ENCODE measurements at places on chromosomes 2 and 18.

- DNase-seq, result no peak
Measured at GRCh38 chr2:97936881-97937280, 58.9 kb downstream of the TMEM131 start.

DNA sequence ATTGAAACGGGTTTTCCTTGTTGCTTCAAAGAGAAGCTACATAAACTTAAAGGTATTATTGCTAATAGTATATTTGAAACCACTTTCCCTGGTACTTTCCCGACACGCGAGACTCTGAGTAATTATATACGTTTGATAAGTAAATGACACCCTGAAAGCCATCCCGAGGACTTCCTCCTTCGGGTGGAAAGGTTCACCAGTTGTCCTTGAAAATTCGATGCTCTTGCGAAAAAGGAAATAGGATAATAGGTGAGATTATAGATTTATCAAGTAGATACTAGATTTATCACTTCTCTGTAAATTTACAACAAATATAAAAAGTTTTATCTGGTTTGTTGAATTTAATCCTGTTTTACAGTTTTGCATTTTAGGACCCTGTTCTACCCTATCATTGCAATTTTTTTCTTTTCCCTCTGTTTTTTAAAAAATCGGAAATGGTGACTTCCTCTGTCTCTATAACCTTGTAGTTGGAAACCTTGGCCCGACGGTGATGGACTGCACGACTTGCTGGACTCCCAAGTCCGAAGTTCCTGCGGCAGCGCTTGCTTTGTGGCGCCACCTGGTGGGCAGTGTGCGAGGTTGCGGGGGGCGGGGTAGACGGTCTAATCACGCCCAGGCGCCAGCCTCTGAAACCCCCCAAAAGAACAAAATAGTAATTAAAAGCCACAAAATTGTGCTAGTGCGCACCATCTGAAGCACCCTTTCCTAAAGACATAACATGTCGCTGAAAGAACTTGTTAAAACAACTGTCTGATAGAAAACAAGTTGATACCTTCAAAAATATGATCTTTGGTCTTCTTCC, 972 bp upstream of the DLX2 start:
- peak; percentile 67 for DNase-seq

- DNase-seq, result no peak
Measured at GRCh38 chr2:70024284-70024683, 62.9 kb upstream of the ASPRV1 start.

DNA sequence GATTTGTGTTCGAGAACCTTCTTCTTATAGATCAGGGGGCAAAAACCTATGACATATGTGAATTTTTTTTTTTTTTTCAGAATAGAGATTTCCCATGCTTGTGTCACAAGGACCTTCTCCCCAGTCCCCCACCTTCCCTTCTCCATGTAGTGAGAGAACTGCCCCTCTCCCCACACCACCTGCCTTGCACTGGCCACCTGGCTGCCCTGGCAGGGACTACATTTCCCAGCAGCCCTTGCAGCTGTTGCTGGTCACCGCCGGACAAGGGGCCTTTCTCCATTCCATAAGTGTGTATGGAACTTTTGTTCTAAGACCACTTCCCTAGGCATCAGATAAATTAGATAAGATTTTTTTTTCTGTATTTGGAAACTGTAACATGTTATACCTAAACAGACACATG, 22.2 kb downstream of the MBP start:
- DNase-seq, result no peak

- DNase-seq, result peak; percentile 34
Measured at GRCh38 chr2:165193178-165193777, 10.6 kb downstream of the SCN3A start.

All from GM06990 (cell line).